HT1080 (cell line): ENCODE measurements at places on chromosomes 1 and 21. TPM values are rescaled to one million over a fixed set of nuclear protein-coding genes. Genes with fewer than 3 reads are reported as not detected.

The LCE7A gene
- total RNA-seq: not detected in 2 replicates

The PRDM16 gene
- 0.20 TPM in 1 of 2 replicates, not detected in the other for total RNA-seq

The TSNAX gene
- total RNA-seq: 33.6 and 34.8 TPM in 2 replicates

The AZIN2 gene
- 2.3 and 5.5 TPM in 2 replicates for total RNA-seq

The PADI2 gene
- not detected in 2 replicates for total RNA-seq

The LINGO4 gene
- not detected in 2 replicates for total RNA-seq

The OR2G6 gene
- not detected in 2 replicates for total RNA-seq

The KCNA2 gene
- not detected in 2 replicates for total RNA-seq

The MEGF6 gene
- 0.10 and 0.92 TPM in 2 replicates for total RNA-seq

The COL16A1 gene
- 5.3 and 7.3 TPM in 2 replicates for total RNA-seq

The DISP1 gene
- total RNA-seq: 0.84 and 1.3 TPM in 2 replicates

The C1orf105 gene
- total RNA-seq: not detected in 2 replicates

The LYPD8 gene
- total RNA-seq: 2.0 and 3.8 TPM in 2 replicates

The WNT3A gene
- total RNA-seq: not detected in 2 replicates

The BACE2 gene
- 37.6 and 46.0 TPM in 2 replicates for total RNA-seq

The SEC16B gene
- total RNA-seq: 0.59 and 1.5 TPM in 2 replicates

The CYP4A11 gene
- total RNA-seq: not detected in 2 replicates

The TXNIP gene
- 10.4 and 11.9 TPM in 2 replicates for total RNA-seq

The LIN28A gene
- total RNA-seq: not detected in 2 replicates

The ZBTB21 gene
- total RNA-seq: 8.3 and 11.3 TPM in 2 replicates

The SH2D5 gene
- 26.9 and 29.1 TPM in 2 replicates for total RNA-seq

The OR6K3 gene
- total RNA-seq: not detected in 2 replicates

The SPATA45 gene
- total RNA-seq: not detected in 2 replicates

The SLC2A5 gene
- total RNA-seq: not detected in 2 replicates

The FOXJ3 gene
- 22.7 and 30.6 TPM in 2 replicates for total RNA-seq

The SPRR2F gene
- not detected in 2 replicates for total RNA-seq

The CRYZ gene
- 33.8 and 40.1 TPM in 2 replicates for total RNA-seq

The HES4 gene
- total RNA-seq: 3.5 and 7.6 TPM in 2 replicates

The LCE3D gene
- not detected in 2 replicates for total RNA-seq

The MX1 gene
- 6.5 and 7.3 TPM in 2 replicates for total RNA-seq
